ENCODE measurements at places on chromosomes 3 and 15.

GRCh38 chr3:155088706-155089345 lies 8.7 kb downstream of the MME start:
- no peak for DNase-seq

- no peak for DNase-seq
These were observed 17.7 kb upstream of the PCCB start for GRCh38 chr3:136232413-136232812.

- no peak for DNase-seq
These were observed 123.3 kb upstream of the MME start for GRCh38 chr3:154956815-154957214.

DNA sequence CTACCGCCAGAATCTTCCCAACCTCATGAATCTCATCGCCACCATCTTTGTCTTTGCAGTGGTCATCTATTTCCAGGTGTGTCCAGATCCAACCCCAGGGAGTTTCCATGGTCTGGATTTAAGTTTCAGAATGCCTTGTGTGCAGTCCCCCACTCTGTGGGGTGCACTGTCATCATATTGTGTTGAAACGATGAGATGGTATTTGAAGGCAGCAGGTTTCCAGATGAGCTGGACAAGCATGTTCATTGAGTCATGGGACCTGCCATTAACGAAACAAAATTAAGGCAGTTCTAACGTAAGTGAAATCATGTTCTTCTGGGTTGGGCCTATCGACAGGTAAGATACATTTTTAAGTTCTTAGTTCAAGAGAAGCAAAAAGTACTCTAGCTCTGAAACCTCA lies 12.7 kb downstream of the SEC61A1 start:
- no peak for DNase-seq

DNA sequence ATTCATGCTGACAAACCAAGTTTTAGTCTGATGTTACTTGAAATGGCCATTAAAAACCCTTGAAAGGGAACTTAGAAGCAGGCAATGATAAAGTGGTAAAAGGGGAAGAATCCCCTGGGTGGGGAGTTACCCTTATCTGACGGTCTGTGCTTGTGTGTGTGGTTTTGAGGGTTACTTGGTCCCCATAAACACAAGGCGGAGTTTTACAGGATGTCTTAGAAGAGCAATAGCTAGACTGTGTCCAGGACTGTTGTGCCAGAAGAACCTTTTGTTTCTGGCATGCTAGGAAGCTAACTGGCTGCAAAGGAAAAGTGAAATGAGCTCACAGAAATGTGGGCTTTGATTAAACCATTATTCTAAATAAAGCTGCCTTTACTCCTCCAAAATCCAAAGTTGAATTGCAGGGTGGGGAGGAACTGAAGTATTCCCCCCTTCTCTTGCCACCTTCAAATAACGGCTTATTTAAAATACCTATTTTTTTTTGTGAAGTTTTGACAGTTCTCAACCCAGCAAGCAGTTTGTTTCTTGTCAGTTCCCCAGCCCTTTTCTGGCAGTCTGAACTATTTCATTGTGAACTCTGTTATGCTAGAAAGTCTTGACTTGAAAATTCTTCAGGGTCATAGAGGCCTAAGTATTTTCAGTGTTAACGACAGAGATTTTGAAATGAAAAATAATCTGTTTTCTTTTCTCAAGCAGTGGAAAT lies 443.5 kb downstream of the OTOL1 start:
- DNase-seq, result no peak

- no peak for DNase-seq
These were observed 447.7 kb downstream of the GABRG3 start for GRCh38 chr15:27418726-27419125.

- DNase-seq, result peak; percentile 66
These were observed 5.5 kb downstream of the CSRNP1 start for GRCh38 chr3:39147711-39148434.

DNA sequence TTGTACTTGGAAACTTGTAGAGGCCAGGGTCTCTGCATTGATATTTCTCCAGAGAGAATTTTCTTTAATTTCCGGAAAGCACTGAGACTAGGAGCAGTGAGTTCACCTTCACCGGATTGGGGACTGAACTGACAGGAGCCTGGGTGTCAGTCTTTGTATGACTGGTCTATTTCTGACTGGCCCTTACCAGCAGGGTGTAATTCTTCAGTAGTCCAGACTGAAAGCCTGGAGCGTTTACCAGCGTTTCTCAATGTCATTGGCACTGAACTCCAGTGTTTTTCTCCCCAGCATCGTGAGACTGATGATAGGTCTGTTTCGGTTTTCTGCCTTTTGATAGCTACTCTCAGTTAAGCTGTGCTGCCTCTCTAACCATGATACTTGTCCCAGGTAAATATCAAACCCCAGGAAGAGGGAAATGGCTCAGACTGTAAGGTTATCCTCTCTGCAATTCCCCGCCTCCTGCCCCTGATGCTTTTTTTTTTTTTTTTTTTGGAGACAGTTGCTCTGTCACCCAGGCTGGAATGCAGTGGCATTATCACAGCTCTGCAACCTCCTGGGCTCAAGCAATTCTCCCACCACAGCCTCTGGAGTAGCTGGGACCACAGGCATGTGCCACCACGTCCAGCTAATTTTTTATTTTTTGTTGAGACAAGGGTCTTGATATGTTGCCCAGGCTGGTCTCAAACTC lies 103.6 kb downstream of the CACNA2D3 start:
- DNase-seq, result no peak

GRCh38 chr3:152386208-152386607 lies 117.5 kb downstream of the MBNL1 start:
- DNase-seq, result no peak

DNA sequence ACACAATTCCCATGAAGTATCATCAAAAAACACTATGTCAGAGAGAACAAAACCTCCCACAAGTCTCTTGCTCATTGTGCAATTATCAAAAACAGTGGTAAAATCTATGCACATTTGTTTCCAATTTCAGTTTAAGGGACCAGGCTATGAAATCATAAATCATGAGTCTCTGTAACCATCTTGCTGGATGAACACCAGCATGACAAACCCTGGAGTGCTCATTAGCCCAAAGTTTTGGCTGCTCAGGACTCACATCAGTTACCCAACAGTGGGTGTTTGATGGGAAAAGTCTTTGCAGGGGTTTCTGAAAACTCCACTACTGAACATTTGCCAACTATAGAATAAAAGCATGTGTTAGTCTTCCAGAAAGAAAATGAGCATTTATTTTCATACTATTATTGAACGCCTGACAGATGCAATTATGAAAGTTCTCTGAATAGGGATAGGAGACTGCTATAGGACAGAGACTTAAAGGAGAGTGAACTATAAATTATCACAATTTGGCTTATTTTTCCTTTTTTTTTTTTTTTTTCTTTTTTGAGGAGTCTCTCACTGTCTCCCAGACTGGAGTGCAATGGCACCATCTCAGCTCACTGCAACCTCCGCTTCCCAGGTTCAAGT lies 240.8 kb upstream of the KCNMB2 start:
- DNase-seq, result no peak

GRCh38 chr3:143119009-143119914 lies at the start of gene CHST2:
Gene CHST2, plus strand, starts transcription at chr3:143119771. Its CDS starts 1,046 bp downstream, at chr3:143120817.
- DNase-seq, result peak; percentile 82

- no peak for DNase-seq
These were observed 11.3 kb upstream of the THRB start for GRCh38 chr3:24505691-24506550.

DNA sequence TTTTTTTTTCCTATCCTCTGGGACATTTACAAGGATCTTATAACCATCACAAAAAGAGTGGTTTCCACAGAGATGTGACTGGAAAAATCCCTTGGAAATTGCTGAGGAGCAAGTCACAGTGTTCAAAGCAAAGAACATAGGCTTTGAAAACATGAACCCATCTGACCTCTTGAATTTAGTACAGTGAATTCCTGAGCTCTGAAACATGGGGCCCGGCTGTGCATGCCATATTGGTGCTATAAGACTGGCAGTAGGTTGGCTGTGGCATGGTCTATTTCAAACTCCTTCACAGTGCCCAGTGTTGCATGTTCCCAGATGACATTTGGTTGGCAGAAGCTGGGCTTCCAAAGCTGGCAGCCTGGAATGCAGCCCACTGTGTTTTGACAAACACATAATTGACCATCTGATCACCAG lies 202.2 kb downstream of the TIGIT start:
- DNase-seq, result no peak

DNA sequence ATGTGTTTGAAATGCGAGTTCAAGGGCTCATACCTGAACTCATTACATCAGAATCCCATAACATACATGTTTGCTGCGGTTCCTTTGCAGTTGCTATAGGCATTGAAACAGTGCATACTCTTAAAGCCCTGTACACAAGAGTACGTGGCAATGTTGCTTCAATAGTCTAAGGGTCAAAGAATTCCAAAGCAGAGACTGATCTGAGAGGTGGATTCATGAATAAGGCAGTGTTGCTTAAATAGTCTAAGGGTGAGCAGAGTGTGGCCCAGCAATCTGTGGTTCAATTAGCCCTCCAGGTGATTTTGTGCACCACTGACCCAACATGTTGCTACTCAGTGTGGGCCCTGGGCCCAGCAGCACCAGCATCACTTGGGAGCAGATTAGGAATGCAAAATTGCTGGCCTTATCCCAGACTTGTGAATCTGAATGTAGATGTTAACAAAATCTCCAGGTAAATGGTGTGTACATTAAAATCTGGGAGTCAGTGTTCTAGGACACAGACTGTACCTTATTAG lies 314.7 kb upstream of the UMPS start:
- DNase-seq, result no peak

DNA sequence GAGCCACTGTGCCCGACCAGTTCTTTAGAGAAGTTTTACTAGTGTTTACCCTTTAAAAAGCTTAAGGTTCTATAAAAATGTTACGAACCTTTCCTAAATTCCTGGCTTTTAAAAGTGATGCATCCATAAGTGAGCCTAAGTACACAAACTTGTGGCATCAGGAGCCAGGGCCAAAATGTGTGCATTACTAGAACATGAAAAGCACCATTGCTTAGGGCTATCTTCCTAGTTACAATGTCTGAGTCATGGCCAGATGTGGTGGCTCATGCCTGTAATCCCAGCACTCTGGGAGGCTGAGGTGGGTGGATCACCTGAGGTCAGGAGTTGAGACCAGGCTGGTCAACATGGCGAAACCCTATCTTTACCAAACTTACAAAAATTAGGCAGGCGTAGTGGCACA lies 39.9 kb downstream of the LEO1 start:
- no peak for DNase-seq

- no peak for DNase-seq
These were observed 71.1 kb downstream of the LYZL4 start for GRCh38 chr3:42339321-42339720.

GRCh38 chr3:70554170-70554569 lies 241.7 kb upstream of the MDFIC2 start:
- DNase-seq, result no peak

DNA sequence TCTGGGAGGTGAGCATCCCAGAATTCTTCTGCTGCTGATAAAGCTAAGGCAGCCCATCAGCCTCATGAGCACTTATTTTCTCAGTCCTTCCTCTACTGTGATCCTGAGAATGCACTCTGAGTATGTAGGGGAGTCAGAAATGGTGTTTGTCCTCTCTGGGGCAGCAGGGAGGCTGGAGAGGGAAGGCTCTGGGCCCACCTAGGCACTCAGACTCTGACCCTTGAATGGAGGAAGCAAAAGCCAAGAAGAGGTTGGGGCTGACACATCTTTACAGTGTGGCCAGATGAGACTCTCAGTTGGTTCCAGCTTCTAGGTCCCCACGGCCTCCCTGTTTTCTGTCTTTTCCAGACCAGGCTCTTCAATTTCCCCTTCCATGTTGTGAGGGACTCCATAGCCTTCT lies 36.1 kb upstream of the BLM start:
- no peak for DNase-seq

GRCh38 chr15:73585871-73586654 lies 47.1 kb downstream of the NPTN start:
- DNase-seq, result no peak

DNA sequence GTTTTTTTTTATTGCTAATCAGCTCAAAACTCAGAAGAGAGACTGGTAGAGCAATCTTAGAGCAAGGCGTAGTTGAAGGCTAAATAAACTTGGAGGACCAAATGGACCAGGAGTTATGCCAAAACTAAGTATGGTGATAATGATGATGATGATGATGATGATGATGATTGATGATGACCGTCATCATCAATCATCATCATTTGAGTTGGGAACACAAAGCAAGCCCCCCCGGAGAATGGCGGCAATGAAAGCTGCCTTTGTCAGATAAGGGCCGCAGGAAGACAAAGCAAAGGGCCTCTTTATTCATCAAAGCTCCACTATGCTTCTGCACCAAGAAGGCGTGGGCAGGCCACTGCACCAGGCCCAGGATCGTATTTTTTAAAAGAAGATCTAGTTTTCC lies 82.1 kb upstream of the RAD18 start:
- no peak for DNase-seq

DNA sequence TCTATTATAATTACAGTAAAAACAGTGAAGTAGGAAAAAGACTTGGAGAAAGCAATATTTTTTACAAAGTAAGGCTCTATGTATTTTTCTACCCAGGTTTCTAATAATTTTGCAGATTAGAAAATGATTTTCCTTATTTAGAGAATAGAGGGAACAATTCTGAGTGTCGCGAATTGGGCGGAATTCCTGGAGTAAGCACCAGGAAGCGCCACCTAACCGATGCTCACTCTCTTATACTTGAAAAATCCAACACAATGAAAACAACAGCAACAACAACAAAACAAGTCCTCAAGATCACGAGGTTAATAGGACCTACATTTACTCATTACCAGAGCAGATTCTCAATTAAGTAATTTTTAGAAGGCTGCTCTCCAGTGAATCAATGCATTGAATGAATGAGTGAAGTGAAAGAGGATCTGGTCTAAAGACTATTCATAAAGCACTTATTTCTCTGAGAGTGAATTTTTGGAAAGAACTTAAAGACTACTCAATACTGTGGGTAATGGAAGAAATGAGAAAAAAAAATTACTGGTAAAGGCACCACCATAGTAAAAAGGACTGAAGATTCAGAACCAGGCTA lies 158.0 kb downstream of the MEIS2 start:
- no peak for DNase-seq

DNA sequence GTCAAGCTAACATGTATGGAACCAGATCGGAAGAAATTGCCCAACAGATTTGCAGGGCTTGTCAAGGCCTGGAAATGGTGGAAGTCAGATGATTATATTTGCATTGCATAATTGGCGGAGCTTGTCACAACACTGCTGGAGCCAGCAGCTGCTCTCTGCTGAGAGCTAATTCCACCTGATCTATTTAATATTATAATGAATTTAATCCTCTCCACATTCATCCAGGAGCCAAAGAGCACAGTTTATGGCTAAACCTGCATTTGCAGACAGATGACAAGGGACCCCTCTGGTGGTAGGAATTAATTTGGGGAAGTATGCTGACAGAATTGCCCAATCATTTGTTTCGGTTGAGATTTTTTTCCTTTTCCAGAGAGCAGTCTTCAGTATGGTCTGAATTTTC lies 730.2 kb downstream of the TUSC7 start:
- no peak for DNase-seq

DNA sequence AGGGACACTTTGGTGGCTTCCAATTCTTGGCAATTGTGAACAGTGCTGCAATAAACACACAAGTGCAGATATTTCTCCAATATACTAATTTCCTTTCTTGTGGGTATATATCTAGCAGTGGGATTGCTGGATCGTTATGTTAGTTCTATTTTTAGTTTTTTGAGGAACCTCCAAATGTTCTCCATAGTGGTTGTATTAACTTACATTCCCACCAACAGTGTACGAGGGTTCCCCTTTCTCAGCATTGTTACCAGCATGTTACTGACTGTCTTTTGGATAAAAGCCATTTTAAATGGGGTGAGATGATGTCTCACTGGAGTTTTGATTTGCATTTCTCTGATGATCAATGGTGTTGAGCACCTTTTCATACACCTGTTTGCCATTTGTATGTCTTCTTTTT lies 92.8 kb downstream of the DAPK2 start:
- no peak for DNase-seq

GRCh38 chr3:174342941-174343501 lies 516.1 kb upstream of the NAALADL2 start:
- no peak for DNase-seq

- DNase-seq, result no peak
These were observed 11.1 kb downstream of the MAP6D1 start for GRCh38 chr3:183814240-183814639.
